Right forelimb (tissue), 1 donor: ENCODE measurements at places on chromosomes 1 and 21.

DNA sequence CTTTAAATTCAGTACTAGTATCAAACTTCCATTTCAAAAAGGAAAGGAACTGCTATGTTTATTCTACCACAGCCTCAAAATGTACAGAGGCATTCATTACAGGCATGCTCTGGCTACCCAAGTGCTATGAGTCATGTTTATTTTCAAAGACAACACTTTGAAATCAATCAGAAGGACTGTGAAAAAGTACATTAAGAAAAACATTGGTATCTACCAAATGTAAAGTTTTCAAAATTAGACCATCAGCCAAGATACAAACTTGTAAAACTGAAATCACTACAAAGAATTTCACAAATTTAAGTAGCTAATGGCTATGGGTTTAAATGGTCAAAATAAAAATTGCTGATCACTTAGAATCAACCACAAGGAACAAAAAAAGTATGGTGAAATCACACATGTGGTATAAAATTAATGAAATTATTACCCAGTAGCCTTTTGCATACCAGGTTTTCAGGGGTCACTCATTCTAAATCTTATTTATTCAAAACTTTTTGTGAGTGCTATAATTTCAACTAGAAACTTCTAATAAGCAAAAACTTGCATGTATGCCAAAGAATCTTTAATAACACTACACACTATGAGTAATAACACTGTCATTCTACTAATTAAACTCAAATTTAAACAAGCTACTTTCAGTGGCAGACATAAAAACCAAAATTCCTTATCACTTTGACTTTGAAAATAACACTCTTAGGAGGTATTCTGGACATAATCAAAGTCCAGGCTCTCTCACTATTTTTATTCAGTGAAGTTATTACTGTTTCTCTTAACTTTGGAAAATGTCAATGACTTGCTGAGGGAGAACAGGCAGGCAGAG is 49.2 kb downstream of the ENAH start:
- no peak for DNase-seq

DNA sequence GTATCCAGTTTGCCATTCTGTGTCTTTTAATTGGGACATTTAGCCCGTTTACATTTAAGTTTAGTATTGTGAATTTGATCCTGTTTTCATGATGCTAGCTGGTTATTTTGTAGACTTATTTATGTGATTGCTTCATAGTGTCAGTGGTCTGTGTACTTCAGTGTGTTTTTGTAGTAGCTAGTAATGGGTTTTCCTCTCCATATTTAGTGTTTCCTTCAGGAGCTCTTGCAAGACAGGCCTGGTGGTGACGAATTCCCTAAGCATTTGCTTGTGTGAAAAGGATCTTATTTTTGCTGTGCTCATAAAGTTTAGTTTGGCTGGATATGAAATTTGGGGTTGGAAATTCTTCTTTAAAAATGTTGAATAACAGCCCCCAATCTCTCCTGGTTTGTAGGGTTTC is 69.2 kb upstream of the PDC start:
- no peak for DNase-seq

GRCh38 chr1:29179641-29180184 is 2.0 kb downstream of the SRSF4 start:
- DNase-seq, result no peak

GRCh38 chr1:77413541-77414335 is 131.9 kb downstream of the AK5 start:
- DNase-seq, result no peak

- DNase-seq, result no peak
Observed at GRCh38 chr1:89994231-89994804, 592 bp upstream of the ZNF326 start.

DNA sequence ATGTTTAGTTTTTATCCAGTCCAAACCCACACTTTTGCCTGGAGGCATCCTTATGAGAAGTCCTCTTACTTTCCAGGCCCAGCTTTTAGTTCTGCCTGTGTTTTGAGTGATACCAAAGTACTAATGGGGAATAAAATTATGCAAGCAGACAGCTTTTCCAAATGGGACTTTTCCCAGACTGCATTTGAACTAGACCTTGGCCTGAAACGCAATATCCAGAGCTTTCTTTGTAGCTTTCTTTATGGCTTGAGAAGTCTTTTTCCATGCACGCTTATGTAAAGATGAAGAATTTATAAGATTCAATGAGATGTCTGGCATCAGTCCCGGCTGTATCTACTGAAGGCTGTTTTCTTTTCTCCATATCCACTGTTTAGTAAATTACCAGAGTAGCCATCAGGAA is 236.6 kb upstream of the RAB4A start:
- no peak for DNase-seq

DNA sequence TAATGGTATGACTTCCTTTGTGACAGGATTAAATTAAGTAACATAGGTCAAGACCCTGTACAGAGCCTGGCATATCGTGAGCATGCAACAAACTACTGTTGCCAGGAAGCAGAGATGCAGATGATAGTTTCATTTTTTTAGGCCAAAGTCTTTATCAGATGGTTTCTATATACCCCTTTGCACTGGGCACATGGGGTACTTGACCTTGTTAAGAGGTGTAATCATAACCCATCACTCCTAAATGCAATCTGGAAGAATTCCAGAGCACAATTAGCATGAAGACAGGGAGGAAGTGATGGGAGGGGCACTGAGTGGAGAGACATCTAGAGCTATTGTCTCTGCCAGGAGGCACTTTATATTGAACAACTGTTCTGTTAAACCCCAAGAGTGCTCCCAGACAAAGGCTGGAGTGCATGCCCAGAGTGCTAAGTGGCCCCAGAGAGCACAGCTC is 22.1 kb downstream of the ZBTB17 start:
- no peak for DNase-seq

DNA sequence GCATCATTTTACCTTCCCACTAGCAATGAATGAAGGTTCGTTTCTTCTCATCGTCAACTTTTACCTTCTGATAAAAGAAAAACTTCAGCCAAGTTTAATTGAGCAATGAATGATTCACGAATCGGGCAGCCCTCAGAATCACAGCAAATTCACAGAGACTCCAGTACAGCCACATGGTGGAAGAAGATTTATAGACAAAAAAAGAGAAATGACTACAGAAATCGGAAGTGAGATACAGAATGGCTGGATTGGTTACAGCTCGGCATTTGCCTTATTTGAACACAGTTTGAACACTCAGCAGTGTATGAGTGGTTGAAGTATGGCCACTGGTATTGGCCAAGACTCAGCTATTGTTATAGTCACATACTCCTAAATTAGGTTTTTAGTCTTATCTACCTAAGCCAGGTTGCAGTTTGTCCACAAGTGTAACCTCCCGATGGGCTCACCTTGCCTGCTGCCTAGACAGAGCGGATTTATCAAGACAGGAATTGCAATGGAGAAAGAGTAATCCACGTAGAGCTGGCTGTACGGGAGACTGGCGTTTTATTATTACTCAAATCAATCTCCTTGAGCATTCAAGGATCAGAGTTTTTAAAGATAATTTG is 15.3 kb downstream of the AK4 start:
- no peak for DNase-seq

DNA sequence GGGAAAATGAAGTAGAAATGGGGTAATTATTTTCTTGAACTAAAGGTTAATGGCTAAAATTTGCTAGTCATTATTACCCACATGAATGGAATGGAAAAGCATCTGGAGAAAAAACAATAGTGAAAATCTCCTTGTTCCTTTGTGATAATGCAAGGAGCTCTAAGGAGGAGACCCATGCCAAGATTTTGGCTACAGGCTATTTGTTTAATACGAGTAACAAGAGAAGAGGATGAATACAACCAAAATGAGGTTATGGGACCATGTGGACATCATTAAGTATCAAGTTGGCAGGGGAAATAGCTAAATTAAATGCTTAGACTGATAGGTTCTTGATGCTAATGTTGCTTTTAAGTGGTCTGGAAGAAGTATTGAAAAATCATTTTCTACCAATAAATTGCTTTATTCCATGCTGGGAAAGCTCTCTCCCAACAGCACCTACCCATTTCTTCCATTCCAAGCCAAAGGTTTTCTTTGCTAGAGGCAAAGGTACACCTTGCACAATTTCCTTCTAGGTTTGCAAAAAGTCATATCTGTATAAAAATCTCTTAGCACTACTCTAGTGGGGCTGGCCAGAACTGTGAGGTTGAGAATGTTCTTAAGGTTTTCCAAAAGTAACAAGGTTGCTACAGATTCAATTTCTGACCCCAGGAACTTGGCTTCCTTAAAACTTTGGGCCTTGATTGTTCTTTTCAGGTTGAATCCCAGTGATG is 100.2 kb downstream of the SMYD2 start:
- no peak for DNase-seq

DNA sequence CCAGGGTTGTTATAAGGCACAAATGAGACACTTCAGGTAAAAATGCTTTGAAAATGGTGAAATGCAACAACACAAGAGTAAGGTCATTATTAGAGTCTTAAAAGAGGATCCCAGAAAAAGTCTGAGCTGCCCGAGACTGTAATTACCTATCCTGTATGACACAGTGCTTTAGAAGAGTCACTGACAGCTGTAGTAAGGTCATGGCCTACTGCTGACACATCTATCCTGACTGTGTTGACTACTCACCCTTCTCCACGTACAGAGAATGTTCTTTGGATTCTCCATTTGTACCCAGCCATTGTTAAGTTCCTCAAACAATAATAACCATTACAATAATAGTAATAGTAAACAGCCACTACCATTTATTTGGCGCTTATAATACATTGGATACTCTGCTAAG is 104.4 kb downstream of the CACHD1 start:
- no peak for DNase-seq

- DNase-seq, result peak; percentile 77
Observed at GRCh38 chr1:175152006-175152652, 40.4 kb downstream of the KIAA0040 start.

DNA sequence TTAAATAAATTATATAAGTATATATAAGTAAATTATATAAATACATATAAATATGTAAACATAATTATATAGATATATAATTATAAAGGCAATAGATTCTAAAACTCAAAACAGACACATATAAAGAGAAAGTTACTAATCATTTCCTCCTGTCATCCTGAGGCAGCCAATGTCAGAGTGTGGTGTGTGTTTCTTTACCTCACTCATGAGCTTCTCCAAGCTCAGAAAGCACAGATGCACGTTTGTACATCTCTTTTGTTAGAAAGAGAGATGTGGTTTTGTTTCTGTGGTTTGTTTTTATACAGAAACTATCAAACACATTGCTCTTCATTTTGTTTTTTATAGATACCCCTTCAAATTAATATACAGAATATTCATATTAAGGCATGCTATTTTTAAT is 594.8 kb downstream of the USP25 start:
- no peak for DNase-seq

GRCh38 chr21:42291003-42291750 is 24.0 kb downstream of the TFF3 start:
- no peak for DNase-seq

DNA sequence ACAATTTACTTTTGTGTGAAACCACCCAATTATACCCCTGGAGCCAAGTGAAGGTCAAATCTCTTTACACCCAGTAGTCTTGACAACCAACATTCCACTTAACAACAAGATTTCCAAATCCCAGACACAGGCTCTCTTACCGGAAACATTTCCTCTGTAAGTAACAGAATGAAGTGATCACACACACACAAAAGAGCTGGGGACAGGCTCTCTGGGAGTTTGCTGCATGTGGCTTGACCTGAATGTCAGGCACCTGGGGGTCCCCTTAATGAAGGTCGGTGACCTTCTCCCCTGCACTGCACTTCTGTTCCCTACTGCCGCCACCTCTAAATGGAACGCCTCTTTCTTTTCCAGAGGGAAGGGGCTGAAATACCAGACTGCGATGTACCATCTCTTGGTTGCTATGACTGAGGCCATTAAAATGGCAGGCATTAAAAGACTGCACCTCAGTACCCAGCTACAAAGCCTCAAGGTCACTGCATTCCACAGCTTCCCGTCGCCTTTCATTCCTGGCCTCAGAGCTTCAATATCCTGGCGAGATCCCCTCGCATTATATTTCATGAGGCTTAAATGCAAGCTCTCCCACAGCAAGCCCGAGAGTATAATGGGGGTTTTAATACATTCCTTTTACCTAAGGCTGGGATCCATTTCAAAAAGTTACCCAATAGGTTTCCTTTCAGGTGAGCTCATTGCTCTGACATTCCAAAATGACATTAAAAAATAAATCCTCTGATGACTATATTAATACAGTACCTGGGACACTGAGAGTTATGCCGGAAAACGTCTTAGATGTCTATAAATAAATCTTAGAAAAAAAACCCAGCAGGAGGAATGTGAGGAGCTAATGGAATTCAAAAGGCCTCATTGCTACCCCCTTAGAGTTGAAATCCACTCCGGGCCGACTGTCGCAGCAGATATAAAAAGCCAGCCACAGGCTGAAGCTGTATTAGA is 90.9 kb upstream of the DIRAS3 start:
- DNase-seq, result no peak

- DNase-seq, result peak; percentile 92
Observed at GRCh38 chr1:41387667-41388091, 26.4 kb downstream of the FOXO6 start.

- no peak for DNase-seq
Observed at GRCh38 chr21:46619846-46620245, 15.0 kb upstream of the S100B start.

DNA sequence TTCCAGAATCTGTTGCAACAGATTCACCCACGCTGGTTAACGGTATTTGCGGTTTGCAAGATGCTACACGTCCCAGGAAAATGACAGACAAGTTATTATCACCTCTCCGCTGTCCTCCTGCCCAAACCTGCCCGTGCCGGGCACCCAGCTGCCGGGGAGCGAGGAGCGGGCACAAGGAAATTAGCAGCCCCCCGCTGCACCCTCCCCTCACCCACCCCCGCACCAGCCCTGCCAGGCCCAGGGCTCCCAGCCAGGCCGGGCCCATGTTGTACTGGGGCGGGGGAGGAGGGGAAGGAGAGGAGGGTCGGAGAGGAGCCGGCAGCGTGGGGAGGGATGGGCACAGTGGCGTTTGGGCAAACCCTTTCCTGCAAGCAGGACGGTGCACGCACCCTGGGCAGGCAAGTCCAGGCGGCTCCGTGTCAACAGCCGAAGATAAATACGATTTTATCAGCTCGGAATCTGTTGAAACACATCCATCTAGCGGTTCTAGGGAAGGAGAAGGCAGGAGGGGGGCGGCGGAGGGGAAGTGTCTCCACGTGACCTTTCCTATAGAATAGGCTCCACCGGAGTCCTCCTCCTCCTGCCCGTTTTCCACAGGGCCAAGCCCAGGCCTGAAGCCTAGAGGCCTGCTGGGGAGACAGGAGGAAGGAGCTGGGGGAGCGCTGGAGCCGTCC is 35.1 kb upstream of the CCDC27 start:
- no peak for DNase-seq

- no peak for DNase-seq
Observed at GRCh38 chr1:30196457-30196856, 526.9 kb downstream of the MATN1 start.

- DNase-seq, result no peak
Observed at GRCh38 chr1:169371404-169371803, 3.4 kb downstream of the BLZF1 start.

DNA sequence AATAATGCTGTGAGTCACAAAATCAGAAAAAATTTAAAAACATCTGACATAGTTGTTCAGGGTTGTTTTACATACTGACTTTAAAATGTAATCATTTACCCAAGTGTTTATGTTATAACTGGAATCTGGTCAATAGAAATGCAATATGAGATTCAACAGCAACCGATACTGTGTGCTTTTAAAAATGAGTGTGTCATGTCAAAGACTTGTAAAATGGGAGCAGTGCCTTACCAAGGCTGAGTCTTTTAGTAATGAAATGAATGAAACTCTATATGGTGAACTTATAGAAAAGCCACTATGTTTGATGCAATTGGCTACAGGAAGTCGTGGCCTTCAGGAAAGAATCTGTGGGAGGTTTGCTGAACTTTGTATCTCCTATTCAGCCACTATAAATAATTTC is 570.2 kb downstream of the DPYD start:
- DNase-seq, result no peak
